Large intestine (tissue), 12 donors: ENCODE measurements at places on chromosomes 4 and X. TPM values are rescaled to one million over a fixed set of nuclear protein-coding genes. Genes with fewer than 3 reads are reported as not detected.

- peak; percentile 93 for DNase-seq
Measured at GRCh38 chr4:89296399-89296798, 11.2 kb downstream of the GPRIN3 start.

DNA sequence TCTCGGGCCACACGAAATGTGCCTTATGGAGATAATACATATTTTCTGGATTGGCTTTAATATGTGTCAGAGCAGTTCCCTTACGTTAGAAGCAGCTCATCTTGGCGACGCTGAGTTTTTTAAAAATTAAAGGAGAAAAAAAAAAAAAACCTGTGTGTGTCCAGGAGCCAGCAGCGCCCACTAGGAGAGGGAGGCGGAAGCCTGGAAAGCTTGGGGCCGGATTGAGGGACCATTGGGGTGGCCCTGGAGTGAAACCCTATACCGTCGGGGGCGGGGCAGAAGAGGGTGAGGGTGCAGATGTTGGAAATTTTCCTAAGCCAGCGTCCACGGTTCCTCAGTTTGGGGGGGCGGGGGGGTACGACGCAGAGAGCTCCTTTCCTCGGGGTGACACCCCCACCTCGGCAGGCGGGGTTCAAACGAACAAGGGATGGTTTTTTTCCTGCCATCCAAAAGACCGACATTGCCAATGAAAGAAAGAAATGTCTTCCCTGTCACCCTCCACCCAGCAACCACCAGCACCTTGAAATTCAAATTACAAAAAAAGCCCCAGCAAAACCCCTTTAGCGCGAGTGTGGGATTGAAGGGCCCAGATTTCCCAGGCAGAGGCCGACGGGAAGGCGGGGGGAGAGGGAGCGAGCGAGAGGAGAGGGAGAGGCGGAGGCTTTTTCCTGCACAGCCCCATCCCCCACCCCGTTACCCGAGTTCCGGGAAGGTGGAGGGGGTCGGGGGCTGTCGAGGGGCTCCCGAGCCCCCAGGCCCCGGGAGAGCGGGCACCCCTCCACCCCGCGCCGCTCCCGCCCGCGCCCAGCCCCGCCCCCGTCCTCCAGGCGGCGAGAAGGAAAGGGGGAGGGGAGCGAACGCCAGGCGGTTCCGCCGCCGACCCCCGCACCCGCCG, 859 bp downstream of the SMARCA1 start:
- DNase-seq = peak; percentile 26

DNA sequence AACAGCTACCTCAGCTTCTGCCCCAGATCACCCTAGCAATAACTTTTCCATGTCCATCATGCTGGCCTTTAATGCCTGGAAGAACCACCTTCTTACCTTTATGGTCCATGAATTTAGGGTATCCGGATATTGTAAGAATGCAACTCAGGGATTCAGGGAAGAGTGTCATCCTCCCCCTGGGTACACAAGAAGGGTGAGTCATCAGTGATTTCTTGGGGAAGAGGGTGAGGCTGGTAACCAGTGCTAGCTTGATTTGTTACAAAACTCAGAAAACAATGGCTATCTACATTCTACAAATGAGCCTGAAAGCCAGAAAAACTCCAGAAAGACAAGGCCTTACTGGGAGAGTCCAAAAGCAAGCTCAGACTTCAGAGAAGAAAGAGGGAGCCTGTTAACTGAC, 10.4 kb upstream of the NALF2 start:
- DNase-seq = no peak

GRCh38 chr4:83010522-83011318, at the start of gene LIN54:
Gene LIN54, minus strand, starts transcription at chr4:83010823. Its CDS starts 25,979 bp downstream, at chr4:82984844.
- DNase-seq = peak; percentile 89

The GRIA3 gene
- polyA plus RNA-seq = 0.43 TPM

DNA sequence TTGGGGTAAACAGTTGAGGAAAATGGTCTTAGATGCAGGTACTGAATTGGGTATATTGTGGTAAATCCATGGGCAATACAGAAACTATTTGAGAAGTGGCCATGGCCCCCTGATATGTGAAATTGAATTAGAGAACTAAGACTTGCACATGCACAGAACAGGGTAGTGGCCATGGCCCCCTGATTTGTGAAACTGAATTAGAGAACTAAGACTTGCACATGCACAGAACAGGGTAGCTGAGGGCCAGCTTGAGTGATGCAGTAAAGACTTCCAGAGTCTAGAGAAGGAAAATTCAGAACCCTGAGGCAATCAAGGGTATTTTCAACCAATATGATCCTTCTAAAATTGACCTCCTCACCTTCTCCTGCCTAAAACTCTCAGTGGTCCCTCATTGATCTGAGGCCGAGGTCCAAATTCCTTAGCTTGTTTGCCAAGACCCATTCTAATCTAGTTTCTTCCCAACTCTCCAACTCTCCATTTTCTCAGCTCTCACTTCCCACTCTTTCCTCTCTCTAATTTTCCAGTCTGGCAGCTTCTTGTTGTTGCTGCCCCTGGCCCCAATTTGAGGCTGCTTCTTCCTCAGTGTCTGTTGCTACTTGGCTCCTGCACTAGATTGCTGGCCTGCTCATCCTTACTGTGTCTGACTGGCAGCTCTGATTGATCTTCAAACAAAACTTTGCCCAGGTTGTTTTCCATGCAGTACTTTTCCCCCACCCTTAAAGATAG, 72.4 kb downstream of the FRAS1 start:
- peak; percentile 12 for DNase-seq

- peak; percentile 78 for DNase-seq
Measured at GRCh38 chr4:38266616-38267015, 306.4 kb downstream of the PTTG2 start.

DNA sequence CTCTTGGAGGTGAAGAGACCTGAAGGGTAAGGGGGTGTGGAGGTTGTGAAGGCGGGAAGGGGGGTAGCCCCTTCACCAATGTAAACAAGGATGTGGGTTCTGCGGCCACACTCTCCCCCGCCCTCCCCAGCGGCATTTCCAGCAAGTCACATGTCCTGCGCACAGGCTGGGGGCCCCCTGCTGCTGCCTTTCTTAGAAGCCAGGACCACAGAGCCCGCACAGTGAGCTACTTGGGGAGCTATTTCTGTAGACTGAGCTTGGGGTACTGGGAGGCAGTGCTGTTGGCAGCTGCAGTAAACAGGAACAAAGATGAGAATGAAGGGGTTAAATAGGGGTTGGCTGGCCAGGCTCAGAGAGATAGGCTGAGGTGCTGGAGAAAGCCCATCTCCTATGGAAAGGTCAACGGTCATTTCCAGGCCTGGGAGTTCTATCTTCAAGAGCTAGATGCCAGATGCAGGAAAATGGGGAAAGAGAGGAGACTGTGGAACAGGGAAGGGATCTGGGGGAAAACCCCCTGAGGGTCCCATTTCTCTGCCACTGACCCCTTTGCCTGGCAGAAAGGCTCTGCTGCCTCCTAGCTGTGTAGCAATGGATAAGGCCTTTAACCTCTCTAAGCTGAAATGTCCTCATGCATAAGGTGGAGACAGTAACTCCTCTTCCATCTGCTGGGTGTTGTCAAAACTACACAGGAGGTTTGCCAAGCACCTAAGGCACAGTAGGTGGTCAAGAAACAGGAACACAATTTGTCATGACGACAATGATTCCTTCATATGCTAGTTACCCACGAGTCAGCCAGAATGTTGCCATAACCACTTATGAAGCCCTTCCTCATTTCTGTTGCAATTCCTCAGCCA, 18.5 kb upstream of the PIM2 start:
- DNase-seq = peak; percentile 62

DNA sequence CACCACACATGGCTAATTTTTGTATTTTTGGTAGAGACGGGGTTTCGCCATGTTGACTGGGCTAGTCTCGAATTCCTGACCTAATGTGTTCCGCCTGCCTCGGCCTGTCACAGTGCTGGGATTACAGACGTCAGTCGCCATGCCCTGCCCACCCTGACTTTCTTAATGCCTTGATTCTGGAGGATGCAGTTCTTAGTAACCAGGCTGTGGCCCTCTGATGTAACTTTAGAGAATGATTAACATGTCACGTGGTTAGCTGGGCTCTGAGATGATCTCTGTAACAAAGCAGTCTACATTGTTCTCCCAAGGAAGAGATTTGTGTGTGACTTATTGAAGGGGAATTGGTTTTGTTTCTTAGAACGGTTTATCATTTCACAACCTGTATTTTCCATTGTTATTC, 30.6 kb downstream of the ANK2 start:
- peak; percentile 75 for DNase-seq

GRCh38 chr4:168388890-168389289, 70.3 kb upstream of the DDX60 start:
- peak; percentile 26 for DNase-seq

DNA sequence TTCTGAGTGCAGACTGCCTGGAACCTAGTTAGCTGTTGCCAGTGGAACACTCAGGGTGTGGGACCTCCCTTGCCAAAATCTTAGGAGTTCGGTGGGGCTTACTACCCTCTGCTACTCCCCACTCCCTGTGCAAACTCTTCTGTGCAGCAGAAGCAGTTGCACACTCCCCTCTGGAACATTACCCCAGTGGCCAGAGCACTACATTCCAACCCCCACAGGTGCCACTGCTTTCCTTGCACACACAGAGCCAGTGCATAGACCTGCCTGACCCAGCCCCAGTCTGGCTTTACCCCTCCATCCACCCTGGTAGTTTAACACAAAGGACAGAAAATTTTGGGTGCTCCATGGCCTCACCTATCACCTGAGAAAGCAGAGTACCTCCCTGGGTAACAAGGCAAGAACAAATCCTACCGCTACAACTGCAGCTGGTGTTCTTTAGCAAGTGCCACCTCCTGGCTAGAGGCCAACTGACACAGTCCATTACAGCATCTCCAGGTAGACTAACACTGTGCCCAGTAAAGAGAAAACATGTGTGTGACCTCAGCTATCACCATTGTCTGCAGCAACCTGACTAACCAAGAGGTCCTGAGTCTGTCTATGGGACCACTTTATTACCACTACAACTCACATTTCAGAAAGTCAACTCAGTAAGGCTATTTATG, 11.5 kb upstream of the RASSF6 start:
- DNase-seq = no peak

The CXCR3 gene
- 1.3 TPM for polyA plus RNA-seq

- no peak for DNase-seq
Measured at GRCh38 chr4:182255441-182256190, 12.4 kb downstream of the TENM3 start.

GRCh38 chrX:23616361-23616760, 50.9 kb upstream of the PRDX4 start:
- DNase-seq = no peak

The ACE2 gene
- polyA plus RNA-seq = 428 TPM

DNA sequence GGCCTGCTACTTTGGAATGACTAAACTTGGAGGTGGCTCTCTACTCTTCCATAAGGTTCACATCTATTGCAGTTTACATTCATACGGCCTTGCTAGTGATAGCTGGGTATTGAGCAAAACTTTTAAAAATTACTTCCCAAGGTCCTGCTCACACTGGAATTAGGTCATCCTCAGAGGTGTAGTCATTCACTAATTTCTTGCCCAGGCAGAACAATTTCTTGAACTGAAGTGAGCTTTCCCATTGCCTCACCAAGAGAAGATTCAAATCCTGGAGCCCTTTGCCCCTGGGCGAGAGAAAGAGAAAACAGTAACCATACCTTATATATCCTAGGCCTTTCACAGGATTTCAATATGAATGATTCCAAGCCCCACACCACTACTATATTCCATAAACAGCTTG, 109.2 kb downstream of the GUCY2F start:
- DNase-seq = no peak

GRCh38 chrX:51484616-51485015, 11.8 kb downstream of the NUDT11 start:
- DNase-seq = no peak

The TASL gene
- polyA plus RNA-seq = 0.96 TPM

The DDIT4L gene
- 1.5 TPM for polyA plus RNA-seq

The CT45A2 gene
- not detected for polyA plus RNA-seq

- DNase-seq = peak; percentile 92
Measured at GRCh38 chr4:10006231-10006600, 15.1 kb downstream of the SLC2A9 start.

The PGRMC1 gene
- polyA plus RNA-seq = 276 TPM

GRCh38 chr4:9762823-9763475, 18.5 kb upstream of the DRD5 start:
- DNase-seq = peak; percentile 57

DNA sequence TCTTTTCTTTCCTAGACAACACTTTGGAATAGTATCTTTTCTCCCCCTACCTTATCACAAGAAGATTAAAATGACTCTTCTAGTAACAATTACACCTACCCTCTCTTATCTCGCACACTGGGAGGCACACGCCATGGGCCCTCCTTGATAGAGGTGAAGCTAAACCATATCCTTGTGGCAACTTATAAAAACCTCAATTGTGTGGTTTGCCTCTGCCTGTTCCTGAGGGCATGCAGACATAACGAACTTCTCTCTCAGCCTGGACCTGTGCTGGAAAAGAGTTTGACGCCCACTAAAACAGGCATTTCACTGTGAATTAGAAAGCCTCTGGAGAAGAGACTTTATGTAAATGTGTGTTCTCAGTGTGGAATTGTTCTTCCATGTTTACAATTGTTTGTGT, 141.2 kb downstream of the NDST3 start:
- DNase-seq = no peak

- DNase-seq = no peak
Measured at GRCh38 chr4:38585871-38586270, 78.1 kb upstream of the KLF3 start.

- DNase-seq = no peak
Measured at GRCh38 chrX:136629084-136629750, 18.7 kb upstream of the CD40LG start.

DNA sequence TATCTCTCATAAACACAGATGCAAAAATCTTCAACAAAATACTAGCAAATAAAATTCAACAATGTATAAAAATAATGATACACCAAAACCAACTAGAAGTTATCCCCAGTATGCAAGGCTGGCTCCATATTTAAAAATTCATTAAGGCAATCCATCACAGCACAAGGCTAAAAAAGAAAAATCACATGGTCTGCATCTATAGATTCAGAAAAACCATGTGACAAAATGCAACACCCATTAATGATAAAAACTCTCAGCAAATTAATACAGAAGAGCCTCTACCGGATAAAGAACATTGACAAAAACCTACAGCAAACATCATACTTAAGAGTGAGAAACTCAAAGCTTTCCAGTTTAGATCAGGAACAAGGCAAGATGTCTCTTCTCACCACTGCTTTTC, 182.6 kb downstream of the COL25A1 start:
- DNase-seq = no peak

The OPHN1 gene
- polyA plus RNA-seq = 5.6 TPM

- DNase-seq = no peak
Measured at GRCh38 chr4:158760866-158761265, 8.0 kb upstream of the FNIP2 start.

The ANKRD50 gene
- 22.3 TPM for polyA plus RNA-seq

The ARHGAP6 gene
- 5.1 TPM for polyA plus RNA-seq

DNA sequence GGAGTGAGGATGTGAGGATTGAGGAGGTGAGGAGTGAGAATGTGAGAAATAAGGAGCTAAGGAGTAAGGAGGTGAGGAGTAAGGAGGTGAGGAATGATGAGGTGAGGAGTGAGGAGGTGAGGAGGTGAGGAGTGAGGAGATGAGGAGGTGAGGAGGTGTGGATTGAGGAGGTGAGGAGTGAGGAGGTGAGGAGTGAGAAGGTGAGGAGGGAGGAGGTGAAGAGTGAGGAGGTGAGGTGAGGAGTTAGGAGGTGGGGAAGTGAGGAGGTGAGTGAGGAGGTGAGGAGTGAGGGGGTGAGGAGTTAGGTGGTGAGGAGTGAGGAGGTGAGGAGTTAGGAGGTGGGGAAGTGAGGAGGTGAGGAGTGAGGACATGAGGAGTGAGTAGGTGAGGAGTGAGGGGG, 74.8 kb upstream of the MXD4 start:
- no peak for DNase-seq

- no peak for DNase-seq
Measured at GRCh38 chr4:47465004-47465403, 1.5 kb upstream of the COMMD8 start.
